ENCODE measurements at places on chromosomes 7 and 10. TPM values are rescaled to one million over a fixed set of nuclear protein-coding genes. Genes with fewer than 3 reads are reported as not detected.

DNAJC12 gene
- polyA plus RNA-seq: 0.13 TPM

PLOD3 gene
- 90.9 TPM for polyA plus RNA-seq

TLL2 gene
- polyA plus RNA-seq: 0.05 TPM

THSD7A gene
- 0.06 TPM for polyA plus RNA-seq

NUTM2B gene
- 0.43 TPM for polyA plus RNA-seq

MTPN gene
- polyA plus RNA-seq: 191 TPM

FBXL13 gene
- 0.20 TPM for polyA plus RNA-seq

SFTPA2 gene
- polyA plus RNA-seq: not detected

TUBAL3 gene
- polyA plus RNA-seq: not detected

TMEM120A gene
- polyA plus RNA-seq: 75.2 TPM

SPDYE11 gene
- polyA plus RNA-seq: not detected

PLA2G12B gene
- not detected for polyA plus RNA-seq

DNA sequence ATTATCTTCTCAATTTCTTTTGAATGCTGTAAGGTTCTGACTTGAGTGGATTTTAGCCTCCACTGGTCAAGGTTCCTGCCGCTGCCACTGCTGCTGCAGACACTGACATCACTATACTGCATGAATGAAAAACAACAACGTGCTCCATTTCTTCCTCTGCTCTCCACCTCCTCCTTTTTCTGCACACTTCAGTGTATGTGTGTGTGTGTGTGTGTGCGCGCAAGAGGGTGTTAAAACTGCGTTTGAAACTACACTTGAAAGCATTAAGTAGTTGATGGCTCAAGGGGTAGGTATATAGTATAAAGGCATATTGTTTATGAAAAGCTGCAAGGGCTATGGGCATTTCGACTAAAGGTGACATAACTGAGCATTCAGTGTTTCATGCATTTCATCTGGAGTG lies 3.5 kb downstream of the GLCCI1 start:
- no peak for DNase-seq

GRCh38 chr7:651032-651728 lies 75.3 kb upstream of the DNAAF5 start:
- no peak for DNase-seq

DNA sequence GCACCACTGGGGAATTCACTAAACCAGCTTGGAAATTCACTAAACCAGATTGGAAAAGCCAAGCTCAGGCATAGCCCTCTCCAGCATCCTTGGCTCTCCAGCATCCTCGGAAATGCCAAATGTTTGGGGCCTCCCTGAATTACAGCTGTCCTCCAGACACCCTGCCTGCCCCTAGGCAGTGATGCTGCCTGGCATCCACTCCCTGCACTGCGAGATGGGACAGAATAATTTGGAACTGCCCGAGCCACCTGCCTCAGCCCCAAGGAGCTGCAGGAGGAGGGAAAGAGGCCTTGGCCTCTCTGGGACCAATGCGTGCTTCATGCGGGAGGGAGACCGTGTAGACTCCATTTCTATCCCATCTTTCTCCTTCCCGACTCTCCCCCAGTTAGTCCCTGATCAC lies 64.3 kb downstream of the INSIG1 start:
- no peak for DNase-seq

GRCh38 chr10:71290806-71291527 lies 28.1 kb upstream of the SLC29A3 start:
- no peak for DNase-seq

- DNase-seq: no peak
Observed at GRCh38 chr7:76095908-76096307, 48.0 kb downstream of the MDH2 start.

GRCh38 chr7:36278069-36278619 lies 111.5 kb upstream of the ANLN start:
- DNase-seq: no peak

DNA sequence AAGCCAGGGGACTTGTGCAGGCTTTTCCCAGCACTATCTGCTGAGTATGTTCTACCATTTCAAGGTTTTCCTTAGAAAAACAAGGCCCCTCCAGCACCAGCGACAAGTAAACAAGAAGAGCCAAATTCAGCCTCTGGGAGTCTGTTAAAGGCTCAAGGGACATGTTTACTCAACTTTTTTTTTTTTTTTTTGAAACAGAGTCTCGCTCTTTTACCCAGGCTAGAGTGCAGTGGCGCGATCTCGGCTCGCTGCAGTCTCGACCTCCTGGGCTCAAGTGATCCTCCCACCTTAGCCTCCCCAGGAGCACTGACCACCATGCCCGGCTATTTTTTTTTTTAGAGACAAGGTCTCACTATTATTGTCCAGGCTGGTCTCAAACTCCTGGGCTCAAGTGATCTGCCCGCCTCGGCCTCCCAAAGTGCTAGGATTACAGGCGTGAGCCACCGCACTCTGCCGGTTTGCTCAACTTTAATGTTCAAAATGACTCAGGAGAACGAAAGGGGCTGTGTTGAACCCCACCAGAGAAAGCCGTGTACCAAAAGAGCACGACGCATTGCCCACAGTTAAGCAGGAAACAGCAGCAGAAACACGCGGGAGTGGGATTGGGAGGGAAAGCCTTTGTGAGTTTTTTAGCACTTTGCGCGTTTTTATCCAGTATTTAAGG lies 772 bp downstream of the PRDX3 start:
- DNase-seq: no peak

DNA sequence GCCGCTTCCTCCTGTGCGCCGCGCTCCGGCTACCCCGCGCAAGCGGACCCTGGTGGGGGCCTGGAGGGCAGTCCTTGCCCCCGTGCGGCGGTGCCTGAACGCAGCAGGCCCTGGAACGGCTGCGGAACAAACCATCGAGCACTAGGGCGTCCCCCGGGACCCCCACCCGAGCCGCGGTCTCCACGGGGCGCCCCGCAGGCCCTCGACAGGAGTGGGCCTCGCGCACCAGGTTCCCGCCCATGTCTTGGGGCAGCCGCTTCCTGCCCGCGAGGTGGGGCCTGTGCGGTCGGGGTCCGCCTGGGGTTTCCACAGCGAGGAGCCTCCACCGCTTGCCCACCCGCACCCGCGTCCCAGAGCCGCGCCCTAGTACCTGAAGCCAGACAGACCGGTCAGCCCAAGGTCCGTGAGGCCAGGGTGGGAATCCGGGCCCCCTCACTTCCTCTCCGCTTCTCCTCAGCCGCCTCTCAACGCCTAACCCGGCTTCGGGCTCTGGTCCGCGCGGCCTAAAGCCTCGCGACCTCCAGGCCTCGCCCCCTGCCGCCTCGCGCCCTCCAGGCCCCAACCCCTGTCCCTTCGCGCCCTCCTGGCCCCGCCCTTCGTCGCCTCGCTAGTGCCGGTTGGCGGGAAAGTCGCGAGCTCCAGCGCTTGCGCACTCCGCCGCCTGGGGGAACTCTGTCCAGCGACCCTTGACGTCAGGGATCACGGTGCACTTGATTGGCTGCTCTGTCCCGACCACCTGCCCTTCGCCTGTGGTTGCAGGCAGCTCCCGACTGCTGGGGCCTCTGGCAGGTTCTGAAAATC lies 7.0 kb upstream of the GBX1 start:
- DNase-seq: no peak

GRCh38 chr7:142733271-142733670 lies 16.0 kb upstream of the PRSS1 start:
- no peak for DNase-seq

DNA sequence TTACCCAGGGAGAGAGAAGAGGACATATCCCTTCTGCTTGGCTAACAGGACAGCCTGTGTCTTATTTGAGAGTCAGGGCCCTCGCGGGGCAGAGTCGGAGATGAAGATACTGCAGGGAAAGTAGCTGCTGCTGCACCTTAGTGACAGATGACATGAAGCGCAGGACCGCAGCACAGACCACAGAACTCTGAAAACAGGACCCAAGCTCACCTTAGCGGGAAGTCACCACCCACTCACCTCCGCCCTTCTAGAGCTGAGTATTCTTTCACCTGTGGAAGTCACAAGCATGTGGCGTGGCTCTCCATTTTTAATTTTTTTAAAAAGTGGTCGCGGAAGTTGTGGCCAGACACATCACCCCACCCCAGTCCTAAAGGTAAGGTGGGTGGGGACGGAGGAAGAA lies 191.4 kb downstream of the FAM107B start:
- no peak for DNase-seq

DNA sequence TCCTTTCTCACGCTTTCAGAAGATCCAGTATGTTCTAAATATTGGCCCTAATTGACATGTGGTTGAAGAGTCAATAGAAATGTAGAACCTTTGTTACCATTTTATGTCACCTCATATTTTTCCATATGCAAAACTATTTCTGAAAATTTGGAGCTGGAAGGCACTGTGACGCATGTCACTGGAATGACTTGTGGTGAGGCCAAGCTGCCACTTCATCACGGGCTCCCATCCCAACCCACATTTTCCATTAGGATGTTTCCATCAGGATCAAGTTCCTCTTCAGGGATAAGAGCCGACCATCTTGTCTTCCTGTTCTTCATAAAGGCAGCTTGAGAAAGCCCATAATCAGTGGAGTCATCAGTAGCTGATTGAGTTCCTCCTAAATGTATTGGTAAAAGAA lies 1241.7 kb downstream of the GATA3 start:
- DNase-seq: no peak

- DNase-seq: no peak
Observed at GRCh38 chr7:13457790-13458189, 531.7 kb downstream of the ETV1 start.

DNA sequence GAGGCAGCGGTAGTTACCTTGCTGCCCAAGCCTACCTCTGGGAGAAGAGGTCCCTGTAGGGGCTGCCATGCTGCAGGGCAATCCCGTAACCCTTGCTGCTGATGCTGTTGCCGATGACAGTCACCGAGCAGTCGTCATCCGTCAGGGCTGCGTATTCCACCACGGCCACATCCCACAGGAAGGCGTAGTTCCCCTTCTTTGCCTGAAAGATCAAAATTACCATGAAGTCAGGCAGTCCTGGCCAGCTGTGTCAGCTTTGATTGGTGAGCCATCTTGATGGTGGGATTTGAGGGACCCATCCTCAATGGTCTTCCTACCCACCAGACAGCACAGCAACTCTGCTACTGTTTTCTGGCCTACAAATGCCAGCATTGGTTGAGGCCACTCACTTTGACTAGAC lies 746.8 kb downstream of the GRID1 start:
- DNase-seq: no peak

DNA sequence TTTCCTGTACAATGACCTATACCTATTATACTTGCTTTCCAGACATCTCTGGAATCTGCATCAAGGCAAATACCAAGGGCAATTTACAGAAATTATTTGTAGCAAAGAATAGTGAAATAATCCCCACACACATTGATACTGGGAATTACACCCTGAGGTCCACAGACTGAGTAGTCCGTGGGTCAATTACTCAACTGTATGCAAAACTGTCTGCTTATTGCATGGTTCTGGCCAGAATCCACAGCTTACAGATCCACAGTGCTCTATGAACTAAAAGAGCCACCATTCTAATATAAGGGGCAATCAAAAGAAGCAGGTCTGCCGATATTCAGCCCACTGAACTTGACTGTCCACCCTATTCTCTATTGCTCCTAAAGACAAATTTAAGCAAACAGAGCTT lies 5.7 kb downstream of the CHCHD3 start:
- no peak for DNase-seq

DNA sequence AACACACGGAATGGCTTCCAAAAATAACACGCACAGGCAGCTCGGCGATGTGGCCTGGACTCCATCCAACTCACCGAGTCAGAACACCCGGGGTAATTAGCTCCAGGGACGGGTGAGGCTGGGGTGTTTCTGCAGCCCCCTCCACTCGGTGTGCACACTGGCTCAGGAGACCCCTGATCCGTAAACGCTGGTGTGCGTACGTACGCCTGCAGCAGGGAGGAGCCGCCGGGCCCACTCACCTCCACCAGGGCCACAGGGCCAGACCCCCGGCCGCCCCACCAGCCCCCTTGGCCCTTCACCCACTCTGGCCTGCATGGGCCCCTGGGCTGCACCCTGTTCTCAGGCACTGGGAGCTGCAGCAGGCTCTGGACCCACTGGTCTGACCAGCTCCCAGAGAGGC lies 22.4 kb upstream of the UTF1 start:
- no peak for DNase-seq

DNA sequence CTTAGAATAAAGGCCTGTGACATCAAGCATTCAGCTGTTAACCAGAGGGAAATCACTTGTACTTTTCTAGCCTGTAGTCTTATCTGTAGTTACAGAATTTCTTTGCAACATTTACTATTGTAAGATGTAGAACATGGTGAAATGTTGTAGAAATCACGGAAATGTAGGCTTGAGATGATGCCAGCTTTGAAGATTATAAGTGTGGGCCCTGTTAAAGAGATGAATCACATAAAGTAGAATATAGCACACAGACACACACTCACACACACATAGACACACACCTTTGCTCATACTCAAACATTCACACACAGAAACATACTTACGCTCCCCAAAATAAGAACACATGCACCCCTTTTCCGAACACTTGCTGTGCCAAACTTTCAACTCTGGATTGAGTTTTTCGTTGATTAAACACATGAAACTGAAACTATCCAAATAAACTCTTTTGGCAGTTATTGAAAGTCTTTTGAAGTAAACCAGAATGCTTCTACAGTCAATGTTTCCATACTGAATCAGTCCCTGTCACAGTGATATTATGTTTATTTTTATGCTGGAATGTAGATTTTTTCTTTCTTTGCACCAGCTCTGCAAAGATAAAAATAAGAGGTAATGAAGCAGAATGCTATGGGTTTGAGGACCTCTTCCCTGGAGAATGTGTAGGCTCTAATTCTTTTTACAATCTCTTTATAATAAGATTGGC lies 230.3 kb upstream of the MEOX2 start:
- no peak for DNase-seq

DNA sequence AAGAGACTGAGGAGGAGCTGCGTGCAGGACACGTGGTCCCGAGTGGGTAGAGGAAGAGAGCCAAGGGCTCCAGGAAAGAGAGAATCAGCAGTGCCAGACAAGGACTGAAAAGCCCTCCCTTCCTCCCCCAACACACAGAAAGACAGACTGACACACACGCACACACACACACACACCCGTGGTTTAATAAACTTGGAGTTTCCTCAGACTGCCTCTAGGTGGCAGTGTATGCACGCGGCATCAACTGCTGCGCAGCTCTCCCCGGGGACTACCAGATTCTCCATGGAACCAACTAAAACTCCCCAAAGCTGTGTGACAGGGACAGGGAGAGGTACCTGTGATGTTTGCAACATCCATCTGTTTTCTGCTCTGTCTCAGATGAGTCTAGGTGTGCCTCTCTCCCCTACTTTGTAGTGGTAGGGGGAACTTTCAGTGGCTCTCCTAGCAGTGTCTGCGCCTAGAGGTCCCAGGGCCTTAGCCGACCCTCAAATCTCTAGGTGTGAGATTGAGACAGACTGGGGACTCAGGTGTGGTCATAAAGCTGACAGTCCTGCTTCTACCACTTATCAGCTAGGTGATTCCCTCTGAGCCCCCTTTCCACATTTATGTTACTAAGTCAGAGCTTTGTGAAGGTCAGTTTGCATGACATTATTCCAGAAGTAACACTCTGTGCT lies 9.3 kb upstream of the TSPAN14 start:
- DNase-seq: no peak

- no peak for DNase-seq
Observed at GRCh38 chr10:128475686-128476367, 349.6 kb upstream of the MKI67 start.

DNA sequence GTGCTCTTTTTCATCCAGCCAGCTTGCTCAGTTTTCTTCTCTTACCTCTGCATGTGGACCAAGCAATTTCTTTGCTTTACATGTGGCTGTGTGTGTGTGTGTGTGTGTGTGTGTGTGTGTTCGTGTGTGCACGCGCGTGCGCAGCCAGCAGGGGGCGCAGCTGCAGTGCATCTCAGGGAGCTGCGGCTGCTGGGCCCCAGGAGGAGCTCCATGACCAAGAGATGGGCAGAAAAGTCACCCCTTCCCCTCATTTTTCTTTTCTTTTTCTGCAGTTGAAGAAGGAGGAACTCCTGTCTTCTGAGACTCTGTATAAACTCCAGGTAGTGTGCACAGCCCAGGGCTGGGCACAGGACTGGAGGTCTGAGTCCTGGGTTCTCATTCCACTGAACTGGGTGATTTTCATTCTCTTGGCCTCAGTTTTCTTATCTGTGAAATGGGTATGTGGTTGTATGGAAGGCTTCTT lies 41.8 kb downstream of the BLNK start:
- no peak for DNase-seq

Measured in BJ (cell line).